Body of pancreas (tissue), 4 donors: ENCODE measurements at places on chromosomes 7 and 10.

DNA sequence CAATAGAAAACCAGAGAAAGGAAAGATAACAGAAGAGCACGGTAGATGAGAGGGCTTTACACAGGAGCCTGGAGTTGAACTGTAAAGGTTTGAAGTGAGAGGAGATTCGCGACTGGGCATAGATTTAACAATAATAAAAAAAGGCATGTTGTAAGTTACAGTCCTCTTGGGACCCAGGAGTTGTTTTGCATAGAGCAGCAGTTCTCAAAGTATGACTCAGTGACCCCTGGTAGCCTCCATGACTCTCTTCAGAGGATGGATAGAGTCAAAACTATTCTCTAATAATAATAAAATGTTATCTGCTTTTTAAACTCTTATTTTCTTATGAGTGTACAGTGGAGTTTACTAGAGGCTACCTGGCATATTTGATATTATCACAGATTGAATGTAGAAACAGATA is 262.3 kb downstream of the SORCS3 start:
- no peaks in the 10 kb centered on the region for H3K36me3 ChIP-seq
- H3K27ac ChIP-seq: no peak overlapping the region
- H3K4me1 ChIP-seq: no peaks in the 10 kb centered on the region

- H3K4me3 ChIP-seq: no peak overlapping the region
- H3K27me3 ChIP-seq: no peaks in the 10 kb centered on the region
- no peaks in the 10 kb centered on the region for H3K36me3 ChIP-seq
- H3K4me1 ChIP-seq: peaks cover 33% of the 10 kb centered on the region
Observed at GRCh38 chr7:55573234-55573900, 1.1 kb upstream of the VOPP1 start.

GRCh38 chr7:159068893-159069448 is 75.7 kb downstream of the VIPR2 start:
- DNase-seq: no peak
- no peaks in the 10 kb centered on the region for H3K36me3 ChIP-seq
- H3K4me1 ChIP-seq: peaks cover 5% of the 10 kb centered on the region
- no peaks in the 10 kb centered on the region for H3K27me3 ChIP-seq

DNA sequence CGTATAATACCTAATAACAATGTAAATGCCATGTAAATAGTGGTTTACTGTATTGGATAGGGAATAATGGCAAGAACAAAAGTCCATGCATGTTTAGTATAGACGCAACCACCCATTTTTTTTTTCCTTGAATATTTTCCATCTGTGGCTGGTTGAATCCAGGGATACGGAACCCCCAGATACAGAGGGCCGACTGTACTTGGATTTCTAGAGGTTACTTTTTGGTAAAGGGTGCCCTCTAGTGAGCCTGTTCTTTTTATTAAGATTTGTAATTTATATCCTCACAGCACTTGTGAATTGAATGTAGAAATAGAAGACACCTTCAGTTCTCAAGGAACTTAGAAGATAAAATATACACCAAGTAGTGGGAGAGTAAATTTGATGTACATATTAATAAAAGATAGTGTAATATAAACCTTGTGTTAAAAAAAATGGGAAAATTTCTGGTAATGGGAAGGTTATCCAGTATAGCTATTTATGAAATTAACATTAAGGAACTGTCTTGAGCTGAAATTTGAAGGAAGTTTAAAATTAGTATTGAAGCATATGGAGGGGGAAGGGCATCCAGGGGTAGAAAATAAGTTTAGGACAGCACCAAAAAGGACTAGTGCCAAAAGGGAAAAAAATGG is 32.0 kb downstream of the EXOC6 start:
- H3K4me3 ChIP-seq: no peak overlapping the region
- H3K27me3 ChIP-seq: no peaks in the 10 kb centered on the region
- no peak for DNase-seq
- H3K36me3 ChIP-seq: no peaks in the 10 kb centered on the region

DNA sequence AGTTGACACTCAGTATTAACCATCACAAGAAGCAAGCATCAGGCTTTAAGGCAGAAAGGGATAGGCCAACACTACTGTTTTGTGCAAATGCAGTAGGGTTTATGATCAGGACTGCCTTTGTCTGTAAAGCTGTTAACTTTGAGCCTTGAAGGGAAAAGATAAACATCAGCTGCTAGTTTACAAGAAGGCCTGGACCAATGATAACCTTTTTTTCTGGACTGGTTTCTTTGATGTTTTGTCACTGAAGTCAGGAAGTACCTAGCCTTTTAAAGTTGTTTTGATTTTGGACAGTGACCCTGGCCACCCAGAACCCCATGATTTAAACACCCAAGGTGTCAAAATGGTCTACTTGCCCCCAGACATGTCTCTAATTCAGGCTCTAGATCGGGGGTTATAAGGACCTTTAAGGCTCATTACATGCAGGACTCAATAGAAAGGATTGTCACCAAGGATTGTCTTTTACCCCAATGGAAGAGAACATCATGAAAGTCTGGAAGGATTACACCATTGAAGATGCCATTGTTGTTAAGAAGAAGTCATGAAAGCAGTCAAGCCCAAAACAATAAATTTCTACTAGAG is 50.1 kb downstream of the CROT start:
- DNase-seq: no peak
- no peaks in the 10 kb centered on the region for H3K36me3 ChIP-seq
- H3K4me1 ChIP-seq: no peaks in the 10 kb centered on the region
- H3K4me3 ChIP-seq: no peak overlapping the region
- H3K27ac ChIP-seq: no peak overlapping the region

GRCh38 chr10:4094751-4095150 is 309.7 kb upstream of the KLF6 start:
- DNase-seq: no peak
- H3K4me3 ChIP-seq: no peak overlapping the region
- no peaks in the 10 kb centered on the region for H3K36me3 ChIP-seq
- H3K27me3 ChIP-seq: no peaks in the 10 kb centered on the region
- H3K27ac ChIP-seq: no peak overlapping the region
- H3K4me1 ChIP-seq: no peaks in the 10 kb centered on the region

DNA sequence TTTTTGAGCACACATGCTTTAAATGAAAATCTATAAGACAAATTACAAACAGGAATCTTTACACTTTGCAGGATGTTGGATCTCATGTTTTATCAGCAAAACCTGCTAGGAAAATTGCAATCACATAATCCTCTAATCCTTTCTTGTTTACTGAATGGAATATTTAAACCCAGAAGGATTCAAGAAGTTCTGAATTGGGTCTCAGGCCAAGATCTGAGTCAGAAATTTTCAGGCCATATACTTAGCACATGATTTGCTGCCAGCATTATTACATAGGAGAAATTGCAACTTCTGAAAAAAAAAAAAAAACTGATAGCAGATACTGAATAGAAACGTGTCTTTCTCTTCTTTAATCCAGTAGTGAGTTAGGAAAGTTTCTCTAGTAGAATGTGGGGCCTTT is 1005.3 kb upstream of the POT1 start:
- no peak overlapping the region for H3K4me3 ChIP-seq
- DNase-seq: no peak
- no peaks in the 10 kb centered on the region for H3K27me3 ChIP-seq
- H3K27ac ChIP-seq: no peak overlapping the region
- H3K36me3 ChIP-seq: no peaks in the 10 kb centered on the region

DNA sequence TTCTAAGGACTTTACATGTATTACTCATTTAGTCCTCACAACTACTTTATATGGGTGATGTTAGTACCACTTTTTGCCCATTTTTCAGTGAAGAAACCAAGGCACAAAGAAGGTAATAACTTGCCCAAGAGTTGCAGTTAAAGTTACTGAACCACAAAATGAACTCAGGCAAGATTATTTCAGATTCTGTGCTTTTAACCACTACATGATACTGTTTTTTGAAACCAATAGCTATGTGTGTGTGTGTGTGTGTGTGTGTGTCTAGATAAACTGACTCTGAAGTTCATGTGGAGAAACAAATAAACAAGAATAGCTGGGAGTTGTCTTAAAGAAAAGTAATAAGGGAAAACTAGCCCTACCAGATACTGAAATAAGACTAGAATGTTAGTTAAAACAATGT is 60.8 kb upstream of the OIT3 start:
- H3K4me1 ChIP-seq: peaks cover 15% of the 10 kb centered on the region
- no peak overlapping the region for H3K4me3 ChIP-seq
- no peak for DNase-seq
- no peak overlapping the region for H3K27ac ChIP-seq

GRCh38 chr7:99079104-99079503 is 64.8 kb downstream of the SMURF1 start:
- H3K27ac ChIP-seq: peak overlapping the region; percentile 18
- H3K27me3 ChIP-seq: no peaks in the 10 kb centered on the region
- peak; percentile 51 for DNase-seq
- peaks cover 30% of the 10 kb centered on the region for H3K4me1 ChIP-seq
- no peaks in the 10 kb centered on the region for H3K36me3 ChIP-seq

DNA sequence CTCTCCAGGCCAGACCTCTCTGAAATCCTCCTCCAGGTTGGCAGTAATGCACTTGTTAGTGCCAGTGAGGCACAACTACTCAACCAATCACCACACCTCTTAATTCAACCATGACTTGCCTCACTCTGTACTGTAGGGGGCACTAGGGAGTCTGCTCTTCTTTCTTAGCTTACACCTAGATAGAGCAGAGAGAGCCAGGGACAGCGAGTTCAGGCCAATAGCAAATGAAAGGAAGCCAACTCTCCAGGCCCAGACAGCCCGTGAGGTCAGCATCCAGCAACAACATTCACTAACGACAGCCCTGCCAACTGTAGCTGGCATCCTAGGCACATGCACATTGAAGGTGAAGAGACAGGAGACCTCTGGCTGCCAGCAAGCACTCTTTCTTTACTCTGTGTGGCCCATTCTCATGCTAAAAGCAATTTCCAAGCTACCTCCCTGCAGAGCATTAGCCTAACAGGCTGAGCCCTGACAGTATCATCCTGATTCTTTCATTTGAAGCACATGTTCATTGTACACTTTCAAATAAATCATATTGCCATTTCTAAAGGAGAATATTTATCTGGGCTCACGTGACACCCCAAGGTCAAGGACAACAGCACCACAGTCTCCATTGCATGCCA is 136.3 kb downstream of the DPY19L1 start:
- no peak for DNase-seq
- no peaks in the 10 kb centered on the region for H3K27me3 ChIP-seq
- no peak overlapping the region for H3K27ac ChIP-seq
- no peaks in the 10 kb centered on the region for H3K4me1 ChIP-seq
- H3K4me3 ChIP-seq: no peak overlapping the region

GRCh38 chr7:74655324-74655723 is 2.2 kb upstream of the GTF2I start:
- no peaks in the 10 kb centered on the region for H3K27me3 ChIP-seq
- peaks cover 25% of the 10 kb centered on the region for H3K4me1 ChIP-seq
- H3K27ac ChIP-seq: no peak overlapping the region
- no peak for DNase-seq

DNA sequence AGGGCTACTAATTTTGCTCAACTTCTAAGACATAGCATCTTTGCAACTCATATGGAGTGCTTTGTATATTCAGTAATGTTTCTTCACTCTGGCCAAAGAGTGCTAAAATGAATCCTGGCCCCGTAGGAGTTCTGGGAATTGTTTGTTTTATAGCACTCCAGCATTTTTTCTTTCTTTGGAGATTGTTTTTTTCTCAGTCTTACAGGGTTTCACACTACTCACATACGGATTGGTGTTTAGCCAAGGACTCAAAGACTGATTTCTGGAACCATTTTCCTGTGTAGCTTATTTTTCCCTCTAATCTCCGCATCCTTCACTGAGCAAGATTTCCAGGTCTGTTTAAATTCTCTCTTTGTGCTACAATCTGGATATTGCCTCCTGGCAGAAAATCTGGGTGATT is 6.4 kb downstream of the TAS2R41 start:
- DNase-seq: no peak
- no peaks in the 10 kb centered on the region for H3K27me3 ChIP-seq
- no peak overlapping the region for H3K4me3 ChIP-seq
- H3K27ac ChIP-seq: no peak overlapping the region
- H3K4me1 ChIP-seq: no peaks in the 10 kb centered on the region

GRCh38 chr7:156475666-156476065 is 164.9 kb upstream of the RNF32 start:
- no peak overlapping the region for H3K4me3 ChIP-seq
- no peaks in the 10 kb centered on the region for H3K36me3 ChIP-seq

GRCh38 chr10:32988604-32989003 is 30.6 kb upstream of the ITGB1 start:
- no peak overlapping the region for H3K27ac ChIP-seq
- DNase-seq: no peak
- no peak overlapping the region for H3K4me3 ChIP-seq
- peaks cover 2% of the 10 kb centered on the region for H3K4me1 ChIP-seq
- no peaks in the 10 kb centered on the region for H3K36me3 ChIP-seq

DNA sequence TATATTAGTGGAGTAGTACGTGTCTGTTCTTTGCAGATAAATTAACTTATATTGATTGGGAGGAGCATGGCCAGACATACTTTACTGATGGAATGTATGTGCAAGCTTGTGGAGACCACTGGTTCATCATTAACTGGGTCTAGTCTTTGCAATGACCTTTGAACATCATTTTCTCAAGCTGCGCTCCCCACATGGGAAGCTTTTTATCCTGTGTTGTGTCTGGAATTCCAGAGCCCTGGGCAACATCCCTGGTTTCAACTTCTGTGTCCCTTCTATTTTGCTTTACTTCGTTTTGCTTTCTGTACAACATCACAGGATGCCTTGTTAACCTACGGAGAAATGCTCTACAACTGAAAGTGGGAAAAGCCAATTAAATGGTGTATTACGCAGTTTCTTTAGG is 38.3 kb downstream of the MACROH2A2 start:
- H3K4me3 ChIP-seq: no peak overlapping the region
- H3K27ac ChIP-seq: no peak overlapping the region
- no peaks in the 10 kb centered on the region for H3K27me3 ChIP-seq
- no peak for DNase-seq
- H3K4me1 ChIP-seq: no peaks in the 10 kb centered on the region
- no peaks in the 10 kb centered on the region for H3K36me3 ChIP-seq

GRCh38 chr7:84204655-84205054 is 10.1 kb upstream of the SEMA3A start:
- H3K4me3 ChIP-seq: no peak overlapping the region
- no peak for DNase-seq
- H3K36me3 ChIP-seq: no peaks in the 10 kb centered on the region

DNA sequence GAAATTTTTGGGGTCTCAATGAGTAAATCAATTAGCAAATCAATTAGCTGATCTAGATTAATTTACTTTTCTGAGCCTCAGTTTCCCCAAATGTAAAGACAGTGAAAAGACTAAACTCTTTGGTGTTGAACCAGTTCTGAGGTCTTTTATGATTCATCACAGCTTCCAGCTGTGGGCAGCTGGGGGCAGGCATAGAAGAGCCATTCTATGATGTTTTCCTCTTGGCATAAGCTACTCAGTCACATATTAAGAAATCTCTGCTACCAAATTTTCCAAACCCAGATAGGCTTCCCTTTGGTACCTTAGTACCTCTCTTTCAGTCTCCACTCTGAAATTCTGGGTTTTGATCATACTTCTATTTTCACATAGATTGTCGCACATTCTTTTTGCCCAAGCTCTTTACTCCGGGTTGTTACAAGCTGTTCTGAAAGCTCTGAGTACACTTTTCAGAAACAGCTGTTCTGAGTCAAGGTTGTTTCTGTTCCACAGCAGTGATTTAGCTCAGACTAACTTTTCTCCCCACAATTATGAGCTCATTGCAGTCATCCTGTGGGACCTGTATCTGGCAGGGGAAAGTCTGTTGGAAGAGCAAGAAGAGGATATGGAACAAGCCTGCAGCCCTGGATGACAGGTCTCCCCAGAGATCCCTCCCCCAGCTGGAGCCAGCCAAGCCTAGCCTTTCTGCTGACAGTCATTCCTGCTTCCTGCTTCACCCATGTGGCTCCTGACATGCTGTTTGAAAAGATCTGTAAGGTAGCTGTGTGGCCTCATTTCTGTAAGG is 599.6 kb upstream of the GHITM start:
- H3K27me3 ChIP-seq: no peaks in the 10 kb centered on the region
- no peak overlapping the region for H3K4me3 ChIP-seq
- no peaks in the 10 kb centered on the region for H3K4me1 ChIP-seq
- H3K36me3 ChIP-seq: no peaks in the 10 kb centered on the region
- no peak overlapping the region for H3K27ac ChIP-seq
- DNase-seq: peak; percentile 23
